ENCODE measurements at places on chromosomes 5 and 9.

DNA sequence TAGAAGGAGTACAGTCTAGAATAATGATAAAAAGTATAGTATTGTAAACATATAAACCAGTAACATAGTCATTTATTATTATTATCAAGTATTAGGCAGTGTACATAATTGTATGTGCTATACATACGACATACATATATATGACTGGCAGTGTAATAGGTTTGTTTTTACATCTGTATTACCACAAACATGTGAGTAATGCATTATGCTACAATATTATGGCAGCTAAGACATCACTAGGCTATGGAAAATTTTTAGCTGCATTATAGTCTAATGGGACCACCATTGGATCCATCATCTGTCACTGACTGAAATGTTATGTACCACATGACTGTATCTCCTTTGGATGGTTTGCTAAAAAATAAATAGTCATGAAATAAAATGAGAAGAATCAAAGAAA lies 530.0 kb downstream of the PRR16 start:
- DNase-seq = no peak

GRCh38 chr9:136567651-136568287 lies 21.9 kb upstream of the NOTCH1 start:
- DNase-seq = no peak

- no peak for DNase-seq
These were observed 80.6 kb downstream of the FBXO4 start for GRCh38 chr5:42005561-42006153.

- no peak for DNase-seq
These were observed 44.8 kb downstream of the SNCAIP start for GRCh38 chr5:122356855-122357254.

- DNase-seq = no peak
These were observed 216.9 kb upstream of the ZNF608 start for GRCh38 chr5:124963236-124963919.

DNA sequence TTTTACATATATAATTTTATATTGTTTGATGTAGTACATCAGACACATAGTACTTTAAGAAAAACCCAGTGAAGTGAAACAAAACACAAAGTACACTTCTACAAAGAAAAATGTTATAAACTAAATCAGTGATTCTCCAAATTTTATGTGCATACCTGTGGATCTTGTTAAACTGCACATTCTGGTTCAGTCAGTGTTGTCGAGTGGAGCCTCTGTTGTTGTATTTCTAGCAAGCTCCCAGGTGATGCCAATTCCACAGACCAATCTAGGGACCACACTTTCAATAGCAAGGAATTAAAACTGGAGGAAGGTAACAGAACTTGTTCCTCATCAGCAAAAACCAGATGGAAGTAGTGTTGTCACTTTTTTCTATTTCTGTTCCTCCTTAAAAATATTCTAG lies 183.8 kb upstream of the CD180 start:
- no peak for DNase-seq

DNA sequence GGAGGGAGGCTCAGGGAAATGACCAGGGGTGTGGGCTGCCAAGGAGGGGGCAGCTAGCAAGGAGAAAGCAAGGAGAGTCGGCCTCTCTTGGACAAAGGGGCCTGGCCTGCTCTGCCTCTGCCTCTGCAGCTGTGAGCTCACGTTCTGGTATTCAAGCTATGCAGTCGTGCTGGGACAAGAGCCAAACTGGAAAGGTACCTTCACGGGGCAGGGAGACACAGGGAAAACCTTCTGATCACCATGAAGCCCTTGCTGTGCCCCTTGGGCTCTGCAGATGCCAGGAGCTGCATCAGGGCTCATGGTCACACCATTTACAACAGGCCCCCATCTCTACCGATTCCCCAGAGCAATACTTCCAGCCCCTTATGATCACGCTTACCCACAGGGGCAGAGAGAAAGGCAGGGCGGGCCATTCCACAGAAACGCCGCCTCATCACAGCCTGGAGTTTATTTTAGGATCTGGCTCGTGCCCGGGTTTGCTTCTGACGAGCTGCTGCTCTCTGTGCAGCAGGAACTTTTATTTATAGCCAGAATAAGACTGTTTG lies 63.2 kb downstream of the PRRT1B start:
- no peak for DNase-seq

GRCh38 chr5:141127305-141127704 lies 5.7 kb downstream of the PCDHB4 start:
- no peak for DNase-seq

DNA sequence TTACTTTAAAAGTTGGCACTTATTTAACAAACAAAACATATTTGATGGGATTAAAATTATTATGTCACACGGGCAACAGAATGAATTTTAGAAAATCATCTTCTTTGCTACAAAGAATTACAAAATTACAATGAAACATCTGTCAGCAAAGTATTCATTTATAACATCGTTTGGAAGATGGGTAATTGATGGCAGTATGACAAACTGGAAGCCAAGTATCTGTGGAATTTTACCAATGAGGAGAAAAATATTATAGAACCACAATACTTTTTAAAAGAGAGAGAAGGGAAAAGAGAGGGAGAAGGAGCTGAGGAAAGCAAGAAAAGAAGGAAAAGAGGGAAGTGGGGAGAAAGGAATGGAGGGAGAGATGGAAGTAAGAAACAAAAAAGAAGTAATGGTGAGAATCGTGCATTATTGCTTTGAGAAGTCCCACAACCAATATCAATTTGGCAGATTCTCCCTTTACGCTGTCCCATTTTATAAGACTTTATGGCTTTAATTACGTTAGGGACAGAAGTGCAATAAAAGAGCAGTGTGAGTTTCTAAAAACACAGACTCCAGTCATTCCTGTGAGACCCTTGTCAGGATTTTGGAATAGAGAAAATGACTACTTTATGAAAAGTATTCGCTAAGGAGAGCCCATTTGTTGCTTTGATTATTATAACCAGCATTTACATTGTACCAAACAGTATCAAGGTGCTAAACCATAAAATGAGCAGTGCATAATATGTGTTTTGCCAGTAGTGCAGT lies 76.7 kb downstream of the LURAP1L start:
- no peak for DNase-seq

- DNase-seq = no peak
These were observed 499.1 kb upstream of the GRIN3A start for GRCh38 chr9:102237520-102237919.

- DNase-seq = no peak
These were observed 41.1 kb upstream of the TEX48 start for GRCh38 chr9:114722937-114723620.

DNA sequence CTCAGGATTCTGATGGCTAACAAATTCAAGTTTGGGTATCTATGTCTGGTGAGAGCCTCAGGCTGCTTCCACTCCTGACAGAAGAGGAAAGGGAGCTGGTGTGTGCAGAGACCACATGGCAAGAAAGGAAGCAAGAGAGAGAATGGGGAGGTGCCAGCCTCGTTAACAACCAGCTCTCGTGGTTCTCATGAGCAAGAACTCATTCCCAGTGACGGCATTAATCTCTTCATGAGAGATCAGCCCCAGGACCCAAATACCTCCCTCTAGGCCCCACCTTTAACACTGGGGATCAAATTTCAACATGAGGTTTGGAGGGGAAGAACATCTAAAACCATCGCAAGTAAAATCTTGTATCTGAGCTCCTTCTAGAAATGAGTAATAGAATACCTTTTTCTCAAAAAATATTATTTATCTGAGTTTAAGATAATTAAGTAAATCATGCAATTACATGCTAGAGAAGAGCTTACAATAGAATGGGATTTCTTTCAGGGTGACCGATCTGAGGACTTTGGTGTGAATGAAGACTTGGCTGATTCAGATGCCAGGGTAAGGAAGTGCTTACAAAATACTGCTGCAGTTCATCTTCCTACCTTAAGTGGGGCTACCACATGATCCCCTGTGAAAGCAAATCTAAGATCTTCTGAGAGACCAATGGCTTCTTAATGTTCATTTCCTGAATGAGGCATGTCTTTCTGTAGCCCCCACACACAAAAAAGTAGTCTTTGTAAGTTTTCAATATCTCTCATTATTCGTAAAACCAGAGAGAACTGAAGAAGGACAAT lies 11.5 kb downstream of the ANXA1 start:
- DNase-seq = no peak

DNA sequence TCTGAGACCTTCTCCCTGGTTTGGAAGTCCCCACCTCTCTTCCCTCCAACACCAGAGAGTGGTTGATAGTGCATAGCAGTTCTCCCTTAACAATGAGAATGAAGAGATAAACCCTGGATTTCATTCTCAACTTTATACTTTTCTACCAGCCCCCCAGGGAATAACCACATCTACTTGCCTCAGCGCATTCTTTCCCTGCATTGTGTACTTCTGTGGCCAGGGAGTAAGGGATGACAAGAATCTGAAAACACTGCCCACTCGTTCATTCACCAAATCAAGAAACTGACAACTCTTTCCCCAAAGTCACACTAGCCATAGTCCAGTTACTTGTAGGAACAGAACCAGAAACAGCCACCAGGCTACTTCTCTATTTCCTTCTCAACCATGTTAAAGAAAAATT lies 46.0 kb upstream of the SPIN1 start:
- DNase-seq = no peak

- no peak for DNase-seq
These were observed 7.5 kb downstream of the ZNF366 start for GRCh38 chr5:72499730-72500129.

GRCh38 chr5:56481428-56482357 lies 248.6 kb upstream of the ANKRD55 start:
- DNase-seq = no peak

- no peak for DNase-seq
These were observed 42.0 kb downstream of the ITK start for GRCh38 chr5:157222506-157223230.

- no peak for DNase-seq
These were observed 286.1 kb downstream of the ANXA1 start for GRCh38 chr9:73437758-73438157.

DNA sequence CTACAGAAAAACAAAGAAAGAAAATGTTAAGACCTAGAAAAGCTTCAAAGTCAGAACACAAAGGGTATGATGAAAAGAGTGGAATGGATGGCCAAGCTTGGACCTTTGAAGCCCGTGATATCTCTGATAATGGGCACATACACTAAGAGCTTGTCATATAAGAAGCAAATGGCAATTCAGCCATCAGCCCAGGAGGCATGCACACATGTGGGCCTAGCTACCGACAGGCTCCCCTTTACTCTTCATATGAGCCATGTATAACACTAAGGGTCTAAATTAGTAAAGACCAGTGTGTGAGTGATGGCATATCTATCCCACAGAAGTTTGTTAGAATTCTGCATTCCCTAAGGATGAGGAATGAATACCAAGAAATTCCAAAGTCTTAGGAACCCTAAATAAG lies 20.1 kb downstream of the GRHPR start:
- no peak for DNase-seq

DNA sequence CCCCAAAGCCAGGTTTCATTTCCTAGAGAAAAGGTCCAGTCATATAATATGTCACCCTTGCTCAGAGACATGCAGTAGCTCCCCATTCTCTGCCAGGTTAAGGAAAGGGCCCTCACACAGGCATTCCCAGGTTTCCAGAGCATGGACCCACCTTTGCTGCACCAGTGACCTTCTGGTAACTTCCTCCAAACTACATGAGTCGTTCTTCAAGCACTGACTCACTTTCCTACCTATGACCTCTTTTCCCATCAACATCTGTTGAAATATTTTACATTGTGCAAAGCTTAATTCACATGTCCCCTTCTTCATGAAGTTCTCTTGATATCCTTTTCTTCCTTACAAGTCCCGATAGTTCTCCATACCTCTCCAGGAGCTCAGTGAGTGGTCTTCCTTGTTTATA lies 25.9 kb downstream of the SH3TC2 start:
- DNase-seq = no peak

GRCh38 chr5:140312067-140312790 lies 9.3 kb upstream of the PFDN1 start:
- DNase-seq = no peak

- DNase-seq = no peak
These were observed 26.2 kb downstream of the PPARGC1B start for GRCh38 chr5:149756354-149756753.

DNA sequence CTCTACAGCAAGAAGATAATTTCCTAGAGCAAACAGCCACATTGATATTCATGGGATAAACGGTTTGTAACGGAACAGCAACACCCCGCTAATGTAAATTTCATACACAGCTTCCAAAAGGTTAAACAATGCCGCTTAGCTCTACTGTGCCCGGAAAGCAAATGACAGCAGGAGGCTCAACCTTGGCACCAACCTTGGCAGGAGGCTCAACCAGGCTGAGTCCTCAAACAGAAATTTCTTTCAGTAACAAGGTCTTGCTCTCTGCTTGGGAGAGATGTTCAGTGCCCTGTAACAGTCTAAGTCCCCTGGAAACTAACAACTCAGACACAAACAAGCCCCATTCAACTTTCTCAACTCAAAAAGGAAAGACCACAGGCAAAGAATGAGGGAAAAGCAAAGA lies 11.1 kb upstream of the PPP1R2B start:
- no peak for DNase-seq

GRCh38 chr9:87184956-87185642 lies 237.8 kb upstream of the GAS1 start:
- DNase-seq = no peak

DNA sequence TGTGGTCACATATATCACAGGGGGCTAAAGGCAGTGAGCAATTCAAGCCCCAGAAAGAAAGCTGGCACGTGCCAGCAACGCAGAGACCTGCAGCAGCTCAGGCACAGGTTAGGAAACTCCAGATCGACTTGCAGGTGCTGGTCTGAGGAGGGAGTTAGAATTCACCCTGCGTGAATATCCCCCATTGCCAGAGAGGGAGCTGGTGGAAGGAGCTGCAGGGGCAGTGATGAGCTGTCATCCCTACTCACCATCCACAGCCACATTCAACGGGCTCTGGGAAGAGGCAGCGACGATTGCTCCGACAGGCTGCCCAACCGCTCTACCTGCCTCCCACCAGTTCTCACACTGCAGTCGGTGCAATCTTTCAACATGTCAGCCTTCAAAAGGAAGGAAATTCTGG lies 40.8 kb upstream of the CLK4 start:
- no peak for DNase-seq

DNA sequence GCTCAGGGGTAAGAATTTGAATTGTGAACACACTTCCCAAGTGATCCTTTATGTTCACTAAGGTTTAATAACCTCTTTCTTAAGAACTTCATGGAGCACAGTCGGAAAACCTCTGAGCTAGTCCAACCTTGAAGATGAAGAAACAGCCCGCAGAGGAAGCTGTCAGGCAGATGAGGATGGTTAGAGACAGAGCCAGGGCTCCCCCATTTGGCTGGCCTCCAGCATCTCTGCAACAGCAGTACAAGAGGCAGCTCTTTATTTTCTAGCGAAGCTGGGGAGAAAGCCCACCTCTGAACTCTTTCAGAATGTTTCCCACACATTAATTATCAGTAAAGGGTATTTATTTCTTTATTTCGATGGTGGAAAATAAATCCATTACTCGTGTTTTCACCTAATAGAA lies 350.8 kb downstream of the DMRT2 start:
- DNase-seq = no peak

GRCh38 chr9:71079451-71079850 lies 42.0 kb downstream of the TRPM3 start:
- DNase-seq = no peak
